Fibroblast of skin of right quadriceps (primary cell): ENCODE measurements at places on chromosomes 7 and 10.
A peak's percentile ranks its signal among the peaks of the same experiment; 100 is the strongest.

DNA sequence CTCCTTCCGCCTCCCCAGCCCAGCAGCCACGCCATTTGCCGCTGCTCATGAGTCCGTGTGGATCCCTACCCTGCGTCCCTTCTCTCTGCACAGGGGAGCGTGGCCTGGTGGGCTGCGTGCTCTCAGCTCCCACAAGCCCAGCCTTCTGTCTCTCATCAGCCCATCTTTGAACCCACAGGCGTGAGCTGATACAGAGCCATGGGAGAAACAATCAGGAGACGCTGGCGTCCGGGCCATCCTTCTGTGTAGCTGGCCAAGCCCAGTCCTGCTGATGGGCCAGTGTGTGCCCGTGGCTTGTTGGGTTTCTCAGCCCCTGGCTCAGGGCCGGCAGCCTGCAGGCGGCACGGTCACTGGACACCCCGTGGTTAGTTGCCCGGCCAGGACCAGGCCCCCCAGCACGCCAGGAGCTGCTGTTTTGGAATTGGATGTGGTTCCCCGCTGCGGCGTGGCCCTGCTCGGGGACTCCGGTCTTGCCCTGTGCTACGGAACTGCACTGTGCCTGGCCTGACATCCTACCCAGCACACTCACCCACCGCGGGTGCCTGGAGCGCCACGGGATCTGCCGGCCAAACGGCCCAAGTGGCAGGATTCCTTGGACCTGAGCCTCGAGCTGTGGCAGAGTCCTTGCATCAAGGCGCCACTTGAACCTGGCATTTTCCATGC lies 88.9 kb downstream of the ELFN1 start:
- no peak for DNase-seq

DNA sequence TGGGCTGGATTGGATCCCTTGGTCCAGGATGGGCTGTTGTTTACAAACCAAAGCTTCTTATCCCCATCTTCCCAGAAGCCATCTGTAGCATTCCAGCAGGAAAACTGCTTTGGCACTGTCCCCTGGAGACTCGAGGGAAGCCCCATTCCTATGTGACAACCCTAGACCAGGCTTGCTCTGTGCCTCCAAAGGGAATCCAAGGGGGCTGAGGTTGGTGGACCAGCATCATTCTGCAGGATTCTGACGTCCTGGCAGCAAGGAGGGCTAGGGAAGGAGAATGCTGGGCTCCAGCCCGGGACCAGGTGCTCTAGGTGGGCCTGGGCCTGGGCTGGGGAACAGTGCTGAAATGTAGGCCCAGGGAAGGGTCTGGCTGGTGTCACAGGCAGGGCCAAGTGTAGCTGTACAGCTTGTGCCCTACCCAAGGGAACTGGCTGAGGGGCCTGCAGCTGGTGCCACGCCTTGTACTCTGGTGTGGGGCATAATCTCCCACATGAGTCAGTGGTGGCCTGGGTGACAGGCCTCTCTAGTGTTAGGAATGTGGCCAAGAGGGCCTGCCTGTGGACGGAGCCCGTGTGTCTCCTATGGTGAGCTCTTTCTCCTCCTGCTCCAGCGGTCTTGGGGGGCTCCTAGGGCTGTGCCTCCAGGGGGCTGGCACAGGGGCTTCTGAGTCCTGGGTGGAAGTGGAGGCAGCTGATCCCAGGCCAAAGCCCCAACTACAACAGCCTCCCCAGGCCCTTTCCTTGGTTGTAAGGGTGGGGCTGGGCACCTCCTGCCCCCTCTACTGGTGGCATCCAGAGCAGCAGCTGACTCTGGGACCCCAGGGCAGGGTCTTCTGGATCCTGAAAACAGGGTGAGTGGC lies 25.2 kb downstream of the TRIM8 start:
- no peak for DNase-seq

GRCh38 chr10:124332426-124332825 lies 86.3 kb downstream of the OAT start:
- peak; percentile 12 for DNase-seq

- DNase-seq: no peak
These were observed 233.3 kb upstream of the CACNA2D1 start for GRCh38 chr7:82676777-82677463.

DNA sequence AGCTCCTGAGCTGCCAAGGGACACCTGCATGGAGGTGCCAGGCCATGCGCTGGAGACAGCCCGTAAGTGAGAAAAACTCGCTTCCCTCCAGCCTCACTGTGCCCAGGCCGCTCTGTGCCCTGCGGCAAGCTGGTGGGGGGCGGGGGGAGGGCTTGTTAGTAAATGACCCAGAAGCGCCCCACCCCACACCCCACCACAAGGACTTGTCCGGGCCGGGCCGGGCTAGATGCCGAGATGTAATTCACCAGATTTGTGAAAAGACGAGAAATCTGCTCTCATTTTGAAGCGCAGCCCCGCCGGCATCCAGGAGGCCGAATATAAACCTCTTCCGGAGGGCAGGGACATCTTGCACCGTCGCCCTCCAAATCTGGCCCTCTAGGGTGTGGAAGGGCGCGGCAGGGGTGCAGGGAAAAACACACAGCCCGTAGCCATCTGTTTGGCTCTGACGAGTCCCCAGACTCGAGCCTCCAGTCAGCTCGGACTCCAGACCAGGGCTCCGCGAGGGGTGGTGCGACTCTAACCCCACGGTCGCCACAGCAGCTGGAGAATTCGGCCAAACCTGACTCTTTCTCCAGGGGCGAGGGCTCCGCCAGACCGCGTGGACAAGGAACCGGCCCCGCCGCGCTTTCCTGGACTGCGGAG lies 14.8 kb downstream of the TLX1 start:
- no peak for DNase-seq
